ENCODE measurements at places on chromosomes 12 and 14. TPM values are rescaled to one million over a fixed set of nuclear protein-coding genes. Genes with fewer than 3 reads are reported as not detected.
A peak's percentile ranks its signal among the peaks of the same experiment; 100 is the strongest.

DNA sequence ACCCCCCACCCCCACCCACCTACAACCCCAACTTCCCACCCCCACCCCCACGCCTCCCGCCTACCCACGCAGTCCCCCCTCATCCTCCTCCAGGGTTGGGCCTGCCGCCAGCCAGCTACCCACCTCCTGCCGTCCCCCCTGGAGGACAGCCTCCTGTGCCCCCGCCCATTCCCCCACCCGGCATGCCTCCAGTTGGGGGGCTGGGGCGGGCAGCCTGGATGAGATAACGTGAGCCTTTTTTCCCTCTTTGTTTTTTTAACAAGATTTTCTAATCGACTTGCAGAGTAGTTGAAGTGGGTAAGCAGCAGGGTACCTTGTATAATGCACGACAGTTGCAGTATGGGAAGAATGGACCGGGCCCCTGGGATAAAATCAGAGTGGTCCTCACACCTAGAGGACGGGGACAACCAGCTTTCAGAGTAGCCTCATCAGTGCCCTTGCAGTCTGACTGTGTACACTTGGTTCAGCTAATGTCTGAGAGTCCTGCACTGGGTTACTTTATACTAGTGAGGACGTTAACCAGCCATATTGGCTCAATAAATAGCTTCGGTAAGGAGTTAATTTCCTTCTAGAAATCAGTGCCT lies 29.4 kb downstream of the CCNK start:
- no peak for ATAC-seq

DNA sequence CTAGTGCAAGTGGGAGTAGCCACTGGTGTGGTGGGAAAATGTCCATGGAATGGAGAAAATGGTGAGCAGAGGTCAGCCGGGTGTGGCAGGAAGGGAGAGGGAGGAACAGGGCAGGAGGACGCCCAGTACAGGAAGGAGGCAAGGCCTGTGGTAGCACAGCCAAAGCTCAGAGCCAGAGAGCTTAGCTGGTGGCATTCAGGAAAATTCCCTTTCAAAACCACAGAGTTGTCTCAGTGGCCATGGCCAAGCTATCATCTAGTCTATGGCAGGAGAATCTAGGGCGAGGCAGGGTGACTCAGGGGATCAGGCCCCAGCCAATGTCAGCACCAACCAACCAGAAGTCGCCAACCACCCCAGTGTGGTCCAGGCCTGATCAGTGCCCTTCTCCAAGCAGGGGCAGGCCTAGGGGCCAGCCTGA lies 67.7 kb upstream of the DDX11 start:
- peak; percentile 57 for ATAC-seq

DNA sequence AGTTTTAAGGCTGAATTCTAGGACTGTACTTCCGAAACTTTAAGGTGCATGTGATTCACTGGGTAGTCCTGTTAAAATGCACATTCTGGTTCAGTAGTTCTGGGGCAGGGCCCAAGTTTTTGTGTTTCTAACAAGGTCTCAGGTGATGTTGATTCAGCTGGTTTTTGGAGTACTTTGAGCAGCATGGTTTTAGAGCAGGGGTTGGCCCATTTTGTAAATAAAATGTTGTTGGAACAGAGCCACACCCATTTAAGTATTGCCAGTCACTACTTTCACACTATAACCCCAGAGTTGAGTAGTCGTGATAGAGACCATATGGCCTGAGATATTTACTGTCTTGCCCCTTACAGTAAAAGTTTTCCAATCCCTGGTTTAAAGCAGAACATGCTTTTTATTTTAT lies 111.3 kb downstream of the SYNE2 start:
- ATAC-seq = no peak

- peak; percentile 76 for ATAC-seq
Observed at GRCh38 chr12:12461923-12462315, 100.7 kb downstream of the DUSP16 start.

GRCh38 chr14:61418746-61419145 lies 97.4 kb downstream of the PRKCH start:
- ATAC-seq = no peak

- peak; percentile 37 for ATAC-seq
Observed at GRCh38 chr12:1977588-1977987, 26.7 kb downstream of the DCP1B start.

DNA sequence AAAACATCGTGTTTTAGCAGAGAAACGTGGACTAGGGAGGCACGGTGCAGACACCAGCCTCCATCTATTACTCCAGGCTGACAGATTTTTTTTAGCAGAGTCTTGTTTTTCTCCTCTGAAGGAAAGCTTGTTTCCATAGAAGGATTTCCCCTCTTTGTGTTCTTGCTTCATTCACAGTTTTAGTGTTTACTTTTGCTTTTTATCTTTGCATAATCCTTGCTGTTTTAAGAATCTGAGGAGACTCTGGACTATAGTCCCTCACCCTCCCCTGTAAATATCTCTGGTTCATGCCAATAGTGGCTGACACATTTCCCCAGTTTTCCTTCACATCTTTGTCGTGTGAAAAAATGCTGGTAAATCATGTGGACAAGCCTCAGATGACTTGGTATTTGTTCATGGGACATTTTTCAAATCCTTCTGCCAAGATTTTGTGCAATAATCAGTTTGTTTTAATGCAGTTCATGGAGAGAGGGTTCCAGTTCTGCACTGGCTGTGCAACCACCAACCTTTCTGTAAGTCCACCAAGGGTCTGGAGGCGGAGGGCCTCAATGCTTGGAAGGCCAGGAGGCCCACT lies 39.9 kb upstream of the TMCC3 start:
- no peak for ATAC-seq

DNA sequence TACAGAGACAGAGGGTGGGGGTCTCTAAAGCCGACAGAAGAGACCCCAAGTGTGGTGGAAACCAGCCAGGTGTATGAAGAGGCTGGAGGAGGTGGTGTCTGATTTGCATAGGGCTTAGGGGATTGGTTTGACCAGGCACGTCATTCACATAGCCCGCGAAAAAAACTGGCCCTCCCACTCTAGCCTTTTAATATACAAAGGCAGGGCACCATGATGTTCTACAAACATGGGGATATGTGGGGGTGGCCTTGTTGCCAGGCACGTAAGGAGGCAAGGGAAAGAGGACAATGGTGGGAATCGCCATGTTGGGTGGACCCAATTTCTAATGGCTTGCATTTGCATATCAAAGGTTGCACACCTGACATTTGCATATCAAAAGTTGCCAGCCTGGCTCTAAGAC lies 13.2 kb downstream of the LALBA start:
- no peak for ATAC-seq

UBR7 gene
- total RNA-seq = 37.1 TPM

GYS2 gene
- not detected for total RNA-seq

ZNF10 gene
- total RNA-seq = 6.2 TPM

SELPLG gene
- total RNA-seq = 79.7 TPM

GON7 gene
- total RNA-seq = 21.8 TPM

Measured in activated T-helper 17 cell treated with anti-CD3 and anti-CD28 coated beads, Interleukin-2, amount 50 U/mL, for 72 hours (primary cell).